Umbilical cord (tissue), 2 donors: ENCODE measurements at places on chromosomes 2 and 18. TPM values are rescaled to one million over a fixed set of nuclear protein-coding genes. Genes with fewer than 3 reads are reported as not detected.

The ALLC gene
- 0.48 TPM for total RNA-seq

The RIF1 gene
- total RNA-seq = 63.1 TPM

The EIPR1 gene
- 14.2 TPM for total RNA-seq

The ZNF892 gene
- 21.2 TPM for total RNA-seq
